ENCODE measurements at places on chromosomes 3 and 15. TPM values are rescaled to one million over a fixed set of nuclear protein-coding genes. Genes with fewer than 3 reads are reported as not detected.

Gene RTP1
- not detected for total RNA-seq

Gene GOLGA8G
- not detected for total RNA-seq

Gene SCAANT1
- not detected for total RNA-seq

Gene SNURF
- 21.0 TPM for total RNA-seq

Gene SLC2A2
- total RNA-seq: not detected

Gene ZBTB20
- 19.8 TPM for total RNA-seq

Gene TRAT1
- total RNA-seq: 25.9 TPM

GRCh38 chr15:90294159-90294558 is 28.7 kb downstream of the NGRN start:
- H3K27me3 ChIP-seq: peaks cover 5% of the 10 kb centered on the region
- no peaks in the 10 kb centered on the region for H3K36me3 ChIP-seq
- peaks cover 9% of the 10 kb centered on the region for H3K4me1 ChIP-seq
- H3K27ac ChIP-seq: no peak overlapping the region
- no peak for DNase-seq

- no peaks in the 10 kb centered on the region for H3K4me1 ChIP-seq
- no peaks in the 10 kb centered on the region for H3K27me3 ChIP-seq
- H3K27ac ChIP-seq: no peak overlapping the region
- H3K4me3 ChIP-seq: no peak overlapping the region
- H3K36me3 ChIP-seq: no peaks in the 10 kb centered on the region
- no peak for DNase-seq
Observed at GRCh38 chr3:96510334-96510733, 304.1 kb upstream of the EPHA6 start.

DNA sequence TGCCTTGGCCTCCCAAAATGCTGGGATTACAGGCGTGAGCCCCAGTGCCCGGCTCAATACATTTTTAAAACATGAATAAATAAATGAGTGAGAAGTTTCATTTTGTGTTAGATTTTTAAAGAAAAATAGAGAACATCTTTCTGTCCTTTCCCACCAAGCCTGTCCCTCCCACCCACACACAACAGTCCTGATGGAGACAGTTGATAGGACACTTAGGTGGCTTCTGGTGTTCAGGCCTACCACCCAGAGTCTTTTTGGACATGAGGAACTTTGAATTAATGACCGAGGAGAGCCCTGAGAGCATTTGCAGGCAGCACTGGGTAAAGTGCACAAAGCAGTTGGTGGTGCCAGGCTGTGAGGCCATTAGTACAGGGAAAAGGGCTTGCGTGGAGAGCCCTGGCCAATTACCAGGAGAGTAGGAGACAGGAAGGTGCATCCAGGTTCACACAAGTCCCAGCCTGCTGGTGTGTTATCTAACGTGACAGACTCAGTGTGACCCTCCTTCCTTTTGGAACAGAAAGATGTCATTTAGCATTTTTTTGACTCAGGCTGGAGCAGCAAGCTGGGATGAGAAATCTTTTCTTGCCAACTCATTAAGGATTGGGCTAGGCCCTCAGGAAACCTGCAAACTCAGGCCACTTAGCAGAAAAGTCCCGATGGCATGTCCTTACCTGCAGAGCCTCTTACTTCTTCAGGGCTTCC is 103.6 kb downstream of the PDCD6IP start:
- no peak overlapping the region for H3K4me3 ChIP-seq
- no peak overlapping the region for H3K27ac ChIP-seq
- H3K4me1 ChIP-seq: no peaks in the 10 kb centered on the region
- H3K27me3 ChIP-seq: no peaks in the 10 kb centered on the region
- no peaks in the 10 kb centered on the region for H3K36me3 ChIP-seq

GRCh38 chr3:160754371-160754854 is 1.6 kb upstream of the PPM1L start:
- H3K27me3 ChIP-seq: peaks cover 17% of the 10 kb centered on the region
- H3K4me1 ChIP-seq: peaks cover 28% of the 10 kb centered on the region
- no peak for DNase-seq
- H3K27ac ChIP-seq: peak overlapping the region; percentile 93
- no peaks in the 10 kb centered on the region for H3K36me3 ChIP-seq

DNA sequence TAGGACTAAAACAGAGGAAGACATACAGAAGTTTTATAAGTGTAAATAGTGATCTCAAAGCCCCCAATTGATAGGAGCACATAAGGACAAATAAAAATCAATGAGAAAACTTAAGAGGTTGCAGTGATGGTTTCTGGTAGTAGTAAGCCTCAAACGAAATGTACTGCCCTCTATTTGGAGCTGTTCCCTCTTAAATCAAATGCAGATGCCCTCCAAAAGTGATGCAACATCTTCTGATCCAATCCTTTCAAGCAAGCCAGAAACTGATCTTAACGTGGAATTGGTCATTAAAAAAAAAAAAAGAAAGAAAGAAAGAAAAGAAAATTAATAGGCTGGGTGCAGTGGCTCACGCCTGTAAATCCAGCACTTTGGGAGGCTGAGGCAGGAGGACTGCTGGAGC is 259.3 kb downstream of the ZBTB20 start:
- peaks cover 1% of the 10 kb centered on the region for H3K36me3 ChIP-seq
- H3K4me1 ChIP-seq: no peaks in the 10 kb centered on the region
- H3K27me3 ChIP-seq: no peaks in the 10 kb centered on the region
- no peak overlapping the region for H3K4me3 ChIP-seq
- H3K27ac ChIP-seq: no peak overlapping the region

DNA sequence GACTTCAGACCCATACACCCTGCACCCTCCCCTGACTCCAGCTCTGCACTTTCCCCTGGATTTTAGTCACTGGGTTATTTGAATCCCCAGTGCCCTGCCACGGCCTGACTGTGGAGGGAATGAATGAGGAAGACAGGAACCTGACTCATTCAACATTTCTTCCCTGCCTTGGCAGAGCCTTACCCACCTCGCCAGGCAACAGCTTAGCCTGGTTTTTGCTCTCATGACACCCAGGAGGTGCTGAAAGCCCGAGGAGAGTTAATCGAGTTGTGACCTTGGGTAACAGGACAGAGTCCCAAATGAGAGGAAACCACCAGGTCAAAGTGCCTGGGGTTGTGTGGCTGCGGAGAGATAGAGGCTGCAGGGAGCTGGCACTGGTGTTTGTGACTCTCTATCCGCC is 128.3 kb downstream of the SMAD6 start:
- H3K27me3 ChIP-seq: no peaks in the 10 kb centered on the region
- no peak for DNase-seq
- no peaks in the 10 kb centered on the region for H3K36me3 ChIP-seq
- no peak overlapping the region for H3K4me3 ChIP-seq

- H3K27me3 ChIP-seq: no peaks in the 10 kb centered on the region
- no peak for DNase-seq
- H3K4me3 ChIP-seq: no peak overlapping the region
- H3K36me3 ChIP-seq: no peaks in the 10 kb centered on the region
- H3K27ac ChIP-seq: no peak overlapping the region
Observed at GRCh38 chr3:13455644-13456043, 24.5 kb upstream of the HDAC11 start.

DNA sequence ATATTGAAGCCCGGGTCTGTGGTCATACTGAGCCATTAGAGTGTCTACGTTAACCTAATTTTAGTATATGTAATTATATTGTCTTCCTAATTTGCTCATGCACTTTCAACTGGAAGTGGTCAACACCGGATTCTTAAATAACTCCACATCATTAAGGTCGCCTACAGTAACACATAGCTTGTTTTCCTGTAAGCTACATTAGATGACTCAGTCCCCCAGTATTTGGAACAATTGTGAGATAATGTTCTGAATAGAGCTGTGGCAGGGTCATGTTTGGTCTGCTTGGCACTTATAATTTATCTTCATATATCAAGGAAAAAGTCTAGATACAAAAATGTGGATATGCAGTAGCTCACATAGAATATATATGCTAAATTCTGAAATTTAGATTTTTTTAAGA is 486.2 kb downstream of the IGSF11 start:
- H3K4me1 ChIP-seq: no peaks in the 10 kb centered on the region
- H3K27ac ChIP-seq: no peak overlapping the region
- H3K36me3 ChIP-seq: no peaks in the 10 kb centered on the region
- H3K27me3 ChIP-seq: no peaks in the 10 kb centered on the region
- H3K4me3 ChIP-seq: no peak overlapping the region

DNA sequence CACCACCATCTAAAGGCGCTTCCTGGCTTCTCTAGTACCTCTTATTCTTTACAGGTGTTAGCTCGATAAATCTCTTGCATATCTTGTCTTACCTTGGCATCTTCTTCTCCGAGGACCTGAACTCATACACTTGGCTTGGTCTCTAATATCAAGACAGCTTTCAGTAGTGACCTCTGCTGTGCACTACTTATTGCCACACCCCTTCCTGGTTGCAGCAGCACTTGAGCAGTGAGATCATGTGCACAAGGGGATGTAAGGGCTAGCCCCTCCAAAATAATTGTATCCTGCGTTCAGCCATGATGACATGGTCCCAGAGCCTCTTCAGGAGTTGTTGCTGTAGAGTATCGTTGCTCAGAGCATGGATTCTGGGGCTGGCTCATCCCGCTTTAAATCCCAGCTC is 1.3 kb upstream of the PLA1A start:
- H3K27ac ChIP-seq: no peak overlapping the region
- no peak for DNase-seq
- H3K36me3 ChIP-seq: no peaks in the 10 kb centered on the region
- H3K4me1 ChIP-seq: peaks cover 27% of the 10 kb centered on the region

- no peak for DNase-seq
- no peak overlapping the region for H3K4me3 ChIP-seq
- H3K27me3 ChIP-seq: peaks cover 34% of the 10 kb centered on the region
- H3K27ac ChIP-seq: no peak overlapping the region
Observed at GRCh38 chr3:72449551-72449950, 398.7 kb downstream of the SHQ1 start.

GRCh38 chr15:58862326-58862725 is 71.2 kb downstream of the SLTM start:
- H3K27ac ChIP-seq: no peak overlapping the region
- H3K4me1 ChIP-seq: peaks cover 16% of the 10 kb centered on the region
- no peak for DNase-seq
- H3K4me3 ChIP-seq: no peak overlapping the region
- no peaks in the 10 kb centered on the region for H3K36me3 ChIP-seq

- H3K27ac ChIP-seq: no peak overlapping the region
- H3K36me3 ChIP-seq: no peaks in the 10 kb centered on the region
- H3K4me1 ChIP-seq: no peaks in the 10 kb centered on the region
- H3K4me3 ChIP-seq: no peak overlapping the region
- peaks cover 16% of the 10 kb centered on the region for H3K27me3 ChIP-seq
Observed at GRCh38 chr3:190266913-190267290, 55.3 kb downstream of the CLDN1 start.

DNA sequence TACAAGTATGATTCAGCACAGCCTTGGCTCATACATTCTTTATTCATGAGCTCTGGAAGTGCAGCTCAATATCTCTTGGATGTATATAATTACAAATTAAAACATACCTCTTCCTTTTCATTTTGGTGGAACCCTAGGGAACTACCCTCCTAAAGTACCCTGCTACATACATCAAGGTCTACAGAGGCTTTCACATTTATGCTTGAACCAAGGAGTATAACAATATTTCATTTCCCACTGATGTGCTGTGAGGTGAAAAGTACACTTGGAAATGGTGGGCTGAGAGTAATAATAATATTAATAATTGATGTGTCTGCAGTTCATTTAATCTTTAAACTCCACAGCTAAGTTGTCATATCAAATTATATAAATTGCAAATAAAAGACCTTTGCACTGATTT is 142.2 kb upstream of the LRRC3B start:
- H3K4me3 ChIP-seq: no peak overlapping the region
- no peaks in the 10 kb centered on the region for H3K4me1 ChIP-seq
- DNase-seq: no peak
- no peaks in the 10 kb centered on the region for H3K36me3 ChIP-seq
- no peaks in the 10 kb centered on the region for H3K27me3 ChIP-seq

DNA sequence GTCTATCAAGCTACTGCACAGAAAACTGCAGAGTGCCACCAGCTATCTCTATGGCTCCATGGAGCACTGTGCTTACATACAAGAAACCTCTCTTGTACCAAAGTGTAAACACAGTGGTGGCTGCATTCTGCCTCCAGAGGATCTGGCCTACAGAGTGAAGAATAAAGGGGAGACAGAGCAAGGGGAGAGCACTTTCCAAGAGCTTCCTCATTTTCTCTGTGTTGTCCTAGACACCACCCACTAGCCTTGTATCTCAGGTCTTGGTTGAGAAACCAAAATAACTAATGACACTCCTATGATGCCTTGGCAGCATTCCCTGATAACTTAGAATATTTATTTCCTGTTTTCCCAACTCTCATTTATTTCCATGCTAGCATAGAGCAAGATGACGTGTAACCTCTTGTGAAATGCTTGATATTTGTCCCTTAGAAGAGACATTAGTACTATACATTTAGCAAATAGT is 56.9 kb upstream of the PHLDB2 start:
- H3K27ac ChIP-seq: no peak overlapping the region
- H3K27me3 ChIP-seq: no peaks in the 10 kb centered on the region
- H3K4me3 ChIP-seq: no peak overlapping the region
- H3K36me3 ChIP-seq: peaks cover 3% of the 10 kb centered on the region

DNA sequence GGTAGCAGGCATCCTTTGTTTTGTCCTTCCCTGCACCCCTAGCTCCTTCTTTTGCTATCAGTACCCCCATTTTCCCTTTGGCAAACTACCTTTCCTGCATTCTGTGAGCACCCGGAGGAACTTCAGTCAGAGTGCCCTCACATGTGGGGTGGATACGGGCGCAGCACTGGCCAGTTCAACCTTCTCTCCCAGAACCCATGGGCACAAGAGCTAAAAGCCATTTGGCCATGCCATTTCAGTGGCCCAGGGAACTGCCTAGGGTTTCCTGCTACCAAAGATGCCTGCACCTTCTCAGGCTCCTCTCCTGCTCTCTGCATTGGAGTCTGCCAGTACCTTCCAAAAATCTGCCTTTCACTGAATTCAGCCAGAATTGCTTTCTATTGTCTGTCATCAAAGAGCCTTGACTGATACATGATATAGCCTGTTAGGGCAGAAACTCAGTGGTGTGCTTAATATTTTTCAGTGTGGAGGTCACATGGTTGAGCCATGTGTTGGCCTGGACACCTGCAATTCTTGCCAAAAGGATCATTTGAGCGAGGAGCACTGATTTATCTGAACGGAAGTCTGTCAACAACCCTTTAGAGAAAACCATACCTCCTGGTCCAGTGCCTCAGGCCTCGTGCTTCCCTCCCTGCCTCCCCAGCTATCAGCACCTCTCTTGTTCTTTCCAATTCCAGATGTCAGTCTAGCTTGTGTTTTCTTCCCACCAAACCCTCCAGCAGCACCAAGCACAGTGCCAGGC is 27.0 kb upstream of the HHATL start:
- H3K27ac ChIP-seq: no peak overlapping the region
- H3K4me1 ChIP-seq: no peaks in the 10 kb centered on the region
- no peaks in the 10 kb centered on the region for H3K36me3 ChIP-seq
- DNase-seq: no peak

DNA sequence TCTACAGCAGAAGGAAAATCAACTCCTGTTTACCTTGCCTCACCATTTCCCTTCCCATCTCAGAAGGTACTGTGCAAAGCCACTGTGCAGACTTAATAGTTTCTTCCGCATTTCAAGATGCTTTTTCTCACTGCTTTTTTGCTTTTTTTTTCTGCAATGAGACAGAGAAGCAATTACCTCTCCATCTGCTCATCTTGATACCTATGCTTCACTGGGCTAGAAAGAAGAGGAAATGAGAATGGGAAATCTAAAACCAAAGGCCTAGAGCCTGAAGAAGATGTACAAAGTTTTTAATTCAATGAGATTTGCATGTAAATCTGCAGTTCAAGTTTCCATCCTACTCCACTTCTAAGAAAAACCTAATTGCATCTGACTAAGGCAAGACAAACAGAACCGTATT is 238.1 kb upstream of the SETMAR start:
- no peaks in the 10 kb centered on the region for H3K4me1 ChIP-seq
- H3K27ac ChIP-seq: no peak overlapping the region
- H3K27me3 ChIP-seq: no peaks in the 10 kb centered on the region
- no peak for DNase-seq
- H3K36me3 ChIP-seq: no peaks in the 10 kb centered on the region
